ENCODE measurements at places on chromosomes 6 and 20. TPM values are rescaled to one million over a fixed set of nuclear protein-coding genes. Genes with fewer than 3 reads are reported as not detected.

HNF4A gene
- not detected for total RNA-seq

GRCh38 chr20:58612121-58612691 is 38.9 kb upstream of the STX16 start:
- no peaks in the 10 kb centered on the region for H3K36me3 ChIP-seq
- no peak overlapping the region for H3K27ac ChIP-seq
- H3K4me1 ChIP-seq = no peaks in the 10 kb centered on the region
- H3K27me3 ChIP-seq = no peaks in the 10 kb centered on the region

- DNase-seq = no peak
- no peak overlapping the region for H3K27ac ChIP-seq
- no peaks in the 10 kb centered on the region for H3K4me1 ChIP-seq
- no peaks in the 10 kb centered on the region for H3K27me3 ChIP-seq
These were observed 17.2 kb downstream of the C6orf132 start for GRCh38 chr6:42125231-42125630.

SCRT2 gene
- total RNA-seq = not detected

- H3K27ac ChIP-seq = no peak overlapping the region
- no peak for DNase-seq
- H3K4me1 ChIP-seq = no peaks in the 10 kb centered on the region
- no peaks in the 10 kb centered on the region for H3K36me3 ChIP-seq
- H3K4me3 ChIP-seq = no peak overlapping the region
These were observed 139.3 kb upstream of the COL21A1 start for GRCh38 chr6:56386717-56387116.

- no peaks in the 10 kb centered on the region for H3K27me3 ChIP-seq
- no peak for DNase-seq
- no peak overlapping the region for H3K4me3 ChIP-seq
These were observed 214.9 kb downstream of the ZFAND3 start for GRCh38 chr6:38034274-38034914.

HDAC2 gene
- total RNA-seq = 101 TPM

KCNG1 gene
- total RNA-seq = 2.5 TPM

RNF182 gene
- total RNA-seq = not detected

DNA sequence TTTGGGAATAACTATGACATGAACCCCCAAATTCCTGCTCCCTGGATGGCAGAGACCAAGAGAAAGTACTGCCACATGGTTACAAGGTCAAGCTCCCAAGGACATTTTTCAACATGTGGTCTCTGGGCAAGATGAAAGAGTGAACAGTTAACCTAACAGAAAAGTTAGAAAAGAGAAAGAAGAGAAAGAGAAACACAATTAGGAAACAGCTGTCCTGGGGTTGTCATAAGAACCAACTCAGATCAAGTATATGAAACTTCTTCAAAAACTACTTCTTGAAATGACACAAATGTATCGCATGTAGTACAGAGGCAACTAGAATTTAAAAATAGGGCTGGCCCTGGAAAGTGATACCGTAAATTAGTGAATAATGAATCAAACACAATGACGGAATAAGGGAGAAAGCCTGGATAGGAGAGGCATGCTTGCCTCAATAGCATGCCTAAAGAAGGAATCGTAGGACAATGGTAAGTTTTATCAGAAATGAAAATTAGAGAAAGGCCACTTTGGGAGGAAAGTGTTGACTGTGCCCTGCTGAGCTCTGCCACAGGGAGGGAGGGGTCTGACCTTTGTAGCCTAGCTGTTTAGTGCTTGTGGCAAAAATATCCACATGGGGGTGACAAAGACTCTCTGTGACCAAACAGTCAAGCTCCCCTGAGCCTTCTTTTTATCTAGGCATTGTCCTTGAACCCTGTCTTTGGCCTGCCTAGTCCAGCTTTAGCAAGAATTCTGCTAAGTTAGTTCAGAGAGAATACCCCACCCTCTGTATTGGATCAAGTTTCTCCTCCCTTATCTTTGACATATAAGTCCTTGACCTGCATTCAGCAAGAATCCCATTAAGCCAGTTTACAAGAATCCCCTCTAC is 4.3 kb upstream of the DCBLD1 start:
- no peak overlapping the region for H3K4me3 ChIP-seq
- H3K4me1 ChIP-seq = peaks cover 9% of the 10 kb centered on the region
- DNase-seq = peak; percentile 37
- peaks cover 32% of the 10 kb centered on the region for H3K27me3 ChIP-seq

SLC22A16 gene
- total RNA-seq = not detected

MYO6 gene
- total RNA-seq = 1.3 TPM

DNA sequence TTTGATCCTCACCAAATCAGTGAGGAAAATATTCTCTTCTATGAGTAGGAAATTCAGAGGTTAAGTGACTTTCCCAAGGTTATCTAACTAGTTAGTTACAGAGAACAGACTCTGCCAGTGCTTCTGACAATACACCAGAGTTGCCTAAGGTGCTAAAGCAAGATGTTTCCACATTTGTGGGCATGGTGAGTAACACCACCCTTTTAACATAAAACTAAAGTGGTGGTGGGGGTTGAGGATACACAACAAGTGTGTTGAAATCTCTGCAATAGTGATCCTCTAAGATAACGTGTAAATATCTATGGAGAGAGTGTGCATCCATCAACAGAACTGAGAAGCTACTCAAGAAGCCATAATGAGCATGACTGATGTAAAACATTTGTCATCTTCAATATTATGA is 11.7 kb downstream of the VNN2 start:
- peaks cover 51% of the 10 kb centered on the region for H3K36me3 ChIP-seq
- DNase-seq = no peak
- H3K27me3 ChIP-seq = no peaks in the 10 kb centered on the region
- H3K4me1 ChIP-seq = peaks cover 19% of the 10 kb centered on the region

DNA sequence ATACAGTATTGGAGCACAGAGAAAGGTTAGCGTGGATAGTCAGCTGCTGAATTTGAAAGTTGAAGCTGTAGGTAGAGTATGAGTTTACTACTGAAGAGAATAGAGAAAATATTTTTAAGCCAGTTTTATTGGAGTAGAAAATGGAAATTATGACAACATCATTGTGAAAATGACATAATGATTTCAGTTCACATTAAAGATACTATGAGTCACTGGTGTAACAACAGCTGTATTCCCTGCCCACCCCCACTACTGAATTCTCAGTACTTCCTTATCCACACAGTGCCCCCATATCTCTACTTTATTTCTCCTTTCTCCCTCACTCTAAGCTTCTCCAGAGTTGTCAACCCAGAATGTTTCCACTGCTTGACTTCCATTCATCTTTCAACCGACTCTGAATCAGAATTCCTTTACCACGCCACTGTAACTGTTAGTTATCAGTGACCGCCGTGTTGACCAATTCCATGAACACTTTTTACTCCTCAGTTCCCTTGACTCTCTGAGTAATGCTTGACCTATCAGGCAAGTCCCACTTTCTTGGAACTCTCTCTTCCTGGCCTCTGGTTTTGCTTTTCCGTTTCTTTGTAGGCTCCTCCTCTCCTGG is 139.6 kb downstream of the AIG1 start:
- peaks cover 12% of the 10 kb centered on the region for H3K36me3 ChIP-seq
- DNase-seq = no peak
- H3K4me3 ChIP-seq = no peak overlapping the region
- H3K27ac ChIP-seq = peak overlapping the region; percentile 39
- peaks cover 20% of the 10 kb centered on the region for H3K4me1 ChIP-seq

DNA sequence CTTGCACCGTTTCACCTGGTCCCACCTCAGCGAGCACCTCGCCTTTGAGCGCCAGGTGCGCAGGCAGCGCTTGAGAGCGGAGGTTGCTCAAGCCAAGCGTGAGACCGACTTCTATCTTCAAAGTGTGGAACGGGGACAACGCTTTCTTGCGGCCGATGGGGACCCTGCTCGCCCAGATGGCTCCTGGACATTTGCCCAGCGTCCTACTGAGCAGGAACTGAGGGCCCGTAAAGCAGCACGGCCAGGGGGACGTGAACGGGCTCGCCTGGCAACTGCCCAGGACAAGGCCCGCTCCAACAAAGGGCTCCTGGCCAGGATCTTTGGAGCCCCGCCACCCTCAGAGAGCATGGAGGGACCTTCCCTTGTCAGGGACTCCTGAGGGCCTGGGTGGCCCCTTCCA is 1.5 kb downstream of the ABT1 start:
- H3K4me1 ChIP-seq = peaks cover 46% of the 10 kb centered on the region
- peaks cover 8% of the 10 kb centered on the region for H3K27me3 ChIP-seq
- no peak overlapping the region for H3K27ac ChIP-seq
- H3K4me3 ChIP-seq = no peak overlapping the region
- no peak for DNase-seq
- peaks cover 21% of the 10 kb centered on the region for H3K36me3 ChIP-seq

DNA sequence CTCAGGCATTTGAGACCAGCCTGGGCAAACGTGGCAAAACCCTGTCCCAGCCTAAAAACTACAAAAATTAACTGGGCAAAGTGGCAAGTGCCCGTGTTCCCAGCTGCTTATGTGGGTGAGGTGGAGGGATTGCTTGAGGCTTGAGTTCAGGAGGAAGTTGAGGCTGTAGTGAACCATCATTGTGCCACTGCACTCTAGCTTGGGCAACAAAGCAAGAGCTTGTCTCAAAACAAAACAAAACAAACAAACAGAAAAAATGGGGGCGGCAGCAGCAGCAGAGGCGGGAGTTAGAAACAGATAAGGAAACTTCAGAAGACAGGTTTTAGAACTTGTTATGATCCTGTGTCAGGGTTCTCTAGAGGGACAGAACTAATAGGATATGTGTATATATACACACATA is 49.0 kb downstream of the SCAF8 start:
- H3K27me3 ChIP-seq = no peaks in the 10 kb centered on the region
- DNase-seq = peak; percentile 15
- no peak overlapping the region for H3K4me3 ChIP-seq
- peaks cover 35% of the 10 kb centered on the region for H3K4me1 ChIP-seq
- peaks cover 29% of the 10 kb centered on the region for H3K36me3 ChIP-seq

TRIM31 gene
- not detected for total RNA-seq

DNA sequence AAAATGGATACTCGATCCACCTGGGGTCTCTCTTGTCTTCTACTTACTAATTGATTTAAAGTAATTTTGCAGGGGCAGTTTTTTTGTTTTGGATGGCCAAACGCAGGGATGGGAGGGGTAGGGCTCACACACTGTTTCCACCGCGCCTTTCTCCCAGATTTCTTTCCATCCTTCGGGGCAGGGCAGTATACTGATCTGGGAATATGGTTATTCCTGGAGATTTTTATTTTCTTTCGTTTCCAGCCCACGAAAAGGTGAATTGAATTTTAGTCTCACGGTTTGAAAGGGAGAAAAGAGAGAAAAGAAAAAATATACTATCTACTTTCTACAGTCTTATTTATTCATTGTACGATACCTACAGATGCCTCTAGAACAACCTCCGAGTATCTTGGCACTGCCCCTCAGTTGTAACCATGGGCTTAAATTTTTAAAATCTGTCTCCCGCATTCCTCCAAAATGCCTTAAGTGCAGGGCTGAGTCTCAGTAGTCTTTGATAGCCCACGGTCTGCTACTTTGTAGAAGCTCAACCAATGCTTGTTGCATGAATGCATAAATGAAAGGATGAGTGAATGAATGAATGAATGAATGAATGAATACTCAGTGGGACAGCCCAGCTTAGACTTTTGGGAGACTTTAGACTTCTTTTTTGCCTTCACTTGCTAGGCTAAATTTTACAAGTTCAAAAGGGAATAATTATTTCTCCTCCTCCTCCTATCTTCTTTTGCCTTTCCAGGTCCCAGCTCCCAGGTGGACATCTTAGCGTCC is 18.1 kb upstream of the TRIM27 start:
- DNase-seq = no peak
- H3K27me3 ChIP-seq = no peaks in the 10 kb centered on the region
- peak overlapping the region; percentile 96 for H3K27ac ChIP-seq
- peaks cover 38% of the 10 kb centered on the region for H3K4me1 ChIP-seq
- H3K4me3 ChIP-seq = peak overlapping the region; percentile 79

RFX6 gene
- total RNA-seq = not detected

- H3K4me1 ChIP-seq = no peaks in the 10 kb centered on the region
- H3K27ac ChIP-seq = no peak overlapping the region
- no peaks in the 10 kb centered on the region for H3K36me3 ChIP-seq
These were observed 116.2 kb upstream of the PRL start for GRCh38 chr6:22412994-22413393.

DNA sequence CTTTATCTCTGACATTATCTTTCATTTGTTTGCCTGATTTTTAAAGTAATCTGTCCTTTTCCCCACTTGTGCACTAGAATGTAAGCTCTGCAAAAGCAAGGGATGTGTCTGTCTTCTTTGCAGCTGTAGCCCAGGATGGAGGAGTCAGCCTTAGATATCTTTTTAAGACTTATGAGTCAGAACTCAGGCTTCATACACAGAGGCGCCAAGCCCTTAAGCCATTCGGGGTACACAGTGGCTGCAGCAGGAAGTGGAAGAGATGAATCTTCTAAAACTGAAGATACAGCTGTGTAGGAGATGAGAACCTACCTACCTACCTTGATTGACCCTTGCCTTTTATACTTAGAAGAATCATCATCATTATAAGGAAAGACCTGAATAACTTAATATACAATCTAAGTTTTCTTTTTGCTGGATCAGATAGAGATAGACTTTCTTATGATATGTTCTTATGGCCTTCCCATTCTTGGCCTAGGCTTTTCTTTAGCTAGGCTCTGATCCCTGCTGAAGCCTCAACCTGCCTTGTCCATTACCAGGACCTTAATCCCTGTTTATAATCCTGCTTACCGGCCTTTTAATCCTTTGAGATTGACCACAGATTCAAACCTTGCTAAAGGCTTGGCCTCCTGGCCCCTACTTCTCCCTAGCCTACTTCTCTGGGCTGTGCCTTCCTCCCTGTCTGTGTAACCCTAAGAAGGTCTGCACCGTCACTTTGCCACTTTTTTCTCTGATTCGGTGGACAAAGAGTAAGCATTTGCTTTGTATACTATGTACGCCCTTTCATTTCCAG is 304.5 kb downstream of the PRL start:
- peak; percentile 61 for DNase-seq
- H3K4me1 ChIP-seq = peaks cover 15% of the 10 kb centered on the region
- H3K36me3 ChIP-seq = no peaks in the 10 kb centered on the region
- H3K27me3 ChIP-seq = peaks cover 3% of the 10 kb centered on the region
- H3K27ac ChIP-seq = peak overlapping the region; percentile 4
- H3K4me3 ChIP-seq = no peak overlapping the region

GRCh38 chr20:4434681-4435080 is 287.0 kb upstream of the PRND start:
- no peak overlapping the region for H3K4me3 ChIP-seq
- peaks cover 6% of the 10 kb centered on the region for H3K27me3 ChIP-seq
- no peak for DNase-seq
- no peaks in the 10 kb centered on the region for H3K36me3 ChIP-seq

- H3K4me1 ChIP-seq = no peaks in the 10 kb centered on the region
- no peak overlapping the region for H3K4me3 ChIP-seq
- H3K27ac ChIP-seq = no peak overlapping the region
- H3K27me3 ChIP-seq = peaks cover 2% of the 10 kb centered on the region
- DNase-seq = no peak
These were observed 56.2 kb upstream of the BTBD3 start for GRCh38 chr20:11861479-11861878.

- H3K4me3 ChIP-seq = peak overlapping the region; percentile 52
- no peak for DNase-seq
- H3K27me3 ChIP-seq = no peaks in the 10 kb centered on the region
- H3K4me1 ChIP-seq = peaks cover 86% of the 10 kb centered on the region
- H3K27ac ChIP-seq = no peak overlapping the region
- peaks cover 4% of the 10 kb centered on the region for H3K36me3 ChIP-seq
These were observed 155.3 kb downstream of the JARID2 start for GRCh38 chr6:15401120-15401519.

All from activated CD4-positive, alpha-beta T cell treated with anti-CD3 and anti-CD28 coated beads for 36 hours (primary cell).